GM04504 (cell line): ENCODE measurements at places on chromosomes 6 and 20.

DNA sequence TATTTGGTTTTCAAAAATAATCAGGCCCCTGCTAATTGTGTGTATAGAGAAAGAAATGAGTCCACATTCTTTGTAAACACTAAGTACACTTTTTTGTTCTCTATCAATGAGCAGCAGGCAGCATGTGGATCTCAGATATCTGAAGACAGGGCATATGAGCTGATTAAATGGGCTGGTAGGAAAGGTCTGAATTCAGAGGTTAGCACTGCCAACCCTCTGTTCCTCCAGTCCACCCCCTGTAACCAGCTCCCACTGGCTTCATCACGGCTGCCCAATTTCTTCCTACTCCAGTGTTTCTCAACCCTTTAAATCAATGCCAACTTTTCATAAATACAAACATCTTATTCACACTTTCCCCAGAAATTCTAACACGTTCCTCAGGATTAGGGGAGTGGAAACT lies 128.5 kb downstream of the TPBG start:
- DNase-seq: no peak

DNA sequence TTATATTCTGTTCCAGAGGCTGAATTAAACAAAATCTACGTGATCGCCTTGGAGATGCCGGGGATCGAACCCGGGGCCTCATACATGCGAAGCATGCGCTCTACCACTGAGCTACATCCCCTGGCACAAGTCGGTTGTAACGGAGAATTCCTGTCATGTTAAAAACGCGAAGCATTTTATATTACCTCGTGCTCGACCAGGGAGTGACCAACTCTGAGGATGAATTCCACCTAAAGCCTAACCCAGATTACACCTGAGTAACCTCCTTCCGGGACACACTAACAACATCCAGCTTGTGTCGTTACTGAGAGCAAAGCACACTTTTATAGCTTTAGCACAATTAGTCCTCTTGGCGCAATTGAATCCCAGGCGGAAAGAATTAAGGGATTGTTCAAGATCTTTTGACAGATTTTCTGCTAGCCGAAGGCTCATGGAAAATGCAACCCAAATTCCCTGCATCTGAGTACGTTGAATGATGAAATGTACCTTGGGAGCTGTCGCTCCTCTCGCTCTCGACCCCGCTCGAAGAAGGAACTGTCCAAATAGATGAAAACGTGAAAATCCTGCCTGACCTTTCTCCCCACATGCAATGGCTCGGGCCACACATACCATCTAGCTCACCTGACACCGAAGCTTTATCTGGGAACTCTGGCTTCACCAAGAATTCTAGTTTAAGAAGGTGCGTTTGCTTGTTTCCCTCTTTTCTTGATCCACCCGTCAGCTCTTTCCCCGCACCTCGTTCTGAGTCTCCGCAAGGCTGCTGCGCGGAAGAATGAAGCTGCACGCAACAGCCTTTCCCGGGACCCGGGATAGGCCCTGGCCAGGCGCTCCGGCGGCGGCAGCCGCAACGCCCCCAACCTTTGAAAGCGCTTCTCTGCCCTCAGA lies 148.3 kb downstream of the GPX5 start:
- DNase-seq: peak; percentile 19

- DNase-seq: no peak
Observed at GRCh38 chr20:50271176-50271575, 80.5 kb downstream of the CEBPB start.

- DNase-seq: no peak
Observed at GRCh38 chr20:64045346-64046011, 4.0 kb downstream of the SOX18 start.
